ENCODE measurements at places on chromosomes 3 and 15.
A peak's percentile ranks its signal among the peaks of the same experiment; 100 is the strongest.

DNA sequence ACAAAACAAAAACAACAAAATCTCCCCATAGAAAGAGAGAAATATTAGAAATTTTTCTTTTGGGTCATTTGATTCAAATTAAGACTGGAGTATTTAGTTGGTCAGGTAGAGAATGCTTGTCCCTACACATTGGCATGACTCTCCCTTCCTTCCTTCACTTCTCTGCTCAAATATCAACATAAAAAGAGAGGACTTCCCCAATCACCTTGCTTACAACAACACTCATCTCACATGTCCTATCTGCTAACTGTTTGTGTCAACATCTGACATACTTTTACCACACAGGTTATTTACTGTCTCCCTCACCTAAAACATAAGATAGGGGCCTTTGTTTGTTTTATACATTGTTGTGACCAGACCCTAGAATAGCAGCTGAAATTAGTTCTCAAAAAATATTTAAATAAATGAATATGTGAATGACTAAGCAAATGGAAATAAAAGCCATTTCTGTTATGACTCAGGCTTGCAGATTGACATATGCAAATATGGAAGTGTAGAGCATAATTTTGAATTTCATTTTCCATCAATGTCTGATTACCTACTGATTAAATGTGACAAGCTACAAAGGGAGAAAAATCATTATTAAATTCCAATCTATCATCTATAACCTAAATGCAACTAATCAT lies 304.8 kb downstream of the CTNNB1 start:
- no peak for DNase-seq

- DNase-seq: peak; percentile 40
Observed at GRCh38 chr3:172918165-172918564, 167.6 kb downstream of the ECT2 start.

DNA sequence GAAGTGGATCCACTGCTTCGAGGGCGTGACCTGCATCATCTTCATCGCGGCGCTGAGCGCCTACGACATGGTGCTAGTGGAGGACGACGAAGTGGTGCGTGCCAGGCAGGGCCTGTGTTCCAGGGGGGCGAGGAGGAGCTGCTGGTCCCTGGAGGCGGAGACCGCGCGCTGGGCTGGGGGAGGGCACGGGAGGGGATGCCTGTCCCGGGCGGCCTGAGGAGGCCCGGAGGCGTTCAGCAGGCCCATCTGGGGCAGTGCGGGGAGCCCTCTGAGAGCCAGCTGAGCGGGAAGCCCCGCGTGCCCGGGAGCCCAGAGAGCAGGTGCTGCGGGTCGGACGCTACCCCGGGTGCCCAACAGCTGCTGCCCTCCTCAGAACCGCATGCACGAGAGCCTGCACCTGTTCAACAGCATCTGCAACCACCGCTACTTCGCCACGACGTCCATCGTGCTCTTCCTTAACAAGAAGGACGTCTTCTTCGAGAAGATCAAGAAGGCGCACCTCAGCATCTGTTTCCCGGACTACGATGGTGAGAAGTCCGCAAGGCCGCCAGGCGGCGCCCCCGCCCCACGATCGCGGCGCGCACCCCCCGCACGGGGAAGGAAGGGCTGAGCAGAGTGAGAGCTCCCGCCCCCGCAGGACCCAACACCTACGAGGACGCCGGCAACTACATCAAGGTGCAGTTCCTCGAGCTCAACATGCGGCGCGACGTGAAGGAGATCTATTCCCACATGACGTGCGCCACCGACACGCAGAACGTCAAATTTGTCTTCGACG lies 2.9 kb downstream of the GNAT1 start:
- DNase-seq: peak; percentile 47

- no peak for DNase-seq
Observed at GRCh38 chr15:54082836-54083492, 104.7 kb downstream of the UNC13C start.

DNA sequence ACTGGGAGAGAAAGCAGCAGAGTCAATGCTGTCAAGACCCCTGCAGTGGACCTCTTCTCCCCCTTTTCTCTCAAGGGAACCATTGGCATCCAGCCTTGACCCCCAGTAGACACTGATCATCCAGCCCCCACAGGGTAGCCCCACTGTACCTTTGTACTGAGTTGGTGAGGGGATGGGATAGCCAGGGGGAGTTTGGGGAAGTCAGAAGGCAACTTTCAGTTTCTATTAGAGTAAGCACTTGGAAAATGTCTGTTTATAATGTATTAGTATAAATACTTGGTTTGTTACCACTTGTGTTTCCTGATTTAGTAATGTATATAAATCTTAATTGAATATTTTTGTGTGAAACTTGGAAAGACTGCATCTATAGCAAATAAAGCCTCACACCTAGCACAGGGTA lies 25.0 kb downstream of the DAG1 start:
- no peak for DNase-seq

- DNase-seq: peak; percentile 52
Observed at GRCh38 chr3:173396191-173397041, 1.1 kb upstream of the NLGN1 start.

DNA sequence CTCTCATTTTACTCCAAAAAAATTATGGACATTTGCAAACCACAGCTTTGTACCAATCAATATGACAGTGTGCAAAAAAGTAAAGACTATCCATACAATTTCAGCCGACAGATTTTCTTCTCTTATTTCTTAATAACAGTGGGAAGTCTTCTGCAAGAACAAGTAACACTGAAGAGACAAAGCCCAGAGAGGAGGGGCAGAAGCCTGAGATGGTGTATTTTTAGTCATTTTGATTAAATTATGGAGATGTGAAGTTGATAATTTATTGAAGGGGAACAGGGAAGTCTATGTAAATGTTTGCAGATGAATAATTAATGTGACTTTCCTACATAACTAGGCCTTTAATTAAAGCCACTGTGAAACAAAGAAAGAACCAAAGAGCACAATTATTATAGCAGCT lies 45.7 kb upstream of the IGSF11 start:
- DNase-seq: no peak

DNA sequence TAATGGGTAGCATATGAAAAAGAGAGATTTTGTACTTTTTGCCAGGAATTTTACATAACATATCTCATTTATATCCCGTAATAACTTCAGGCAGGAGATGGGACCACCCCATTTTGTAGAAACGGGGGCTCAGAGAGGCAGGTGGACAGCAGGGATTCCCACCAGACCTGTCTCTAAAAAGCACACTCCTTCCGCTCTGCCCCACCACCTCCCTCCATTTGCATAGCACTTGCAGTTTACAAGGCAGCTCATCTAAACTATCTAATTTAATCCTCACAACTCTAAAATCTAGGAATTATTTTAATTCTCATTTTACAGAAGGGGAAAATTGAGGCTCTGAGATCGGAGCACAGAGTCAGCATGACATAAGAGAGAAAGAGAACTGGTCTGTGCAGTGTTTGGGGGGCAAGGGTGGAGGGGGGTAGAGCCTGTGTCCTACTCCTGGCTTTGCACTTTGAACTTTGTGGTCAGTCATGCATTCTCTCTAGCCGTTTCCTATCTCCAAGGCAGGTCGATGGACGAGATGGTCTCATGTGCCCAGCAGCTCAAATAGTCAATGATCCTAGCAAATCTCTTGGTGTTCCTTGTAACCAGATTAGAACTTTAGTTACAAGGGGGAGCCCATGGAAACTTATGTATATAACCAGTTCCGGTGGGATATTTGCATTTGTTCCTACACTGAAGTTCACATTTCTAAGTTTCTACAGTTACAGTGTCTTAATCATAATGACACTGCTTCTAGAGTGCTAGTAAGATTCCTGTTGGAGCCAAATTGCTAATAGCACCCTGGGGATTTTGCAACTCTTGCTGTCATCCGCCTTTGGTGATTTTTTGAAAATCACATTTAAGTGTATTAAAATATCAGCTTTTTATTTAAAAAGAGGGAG lies 18.6 kb downstream of the CRYGS start:
- no peak for DNase-seq

DNA sequence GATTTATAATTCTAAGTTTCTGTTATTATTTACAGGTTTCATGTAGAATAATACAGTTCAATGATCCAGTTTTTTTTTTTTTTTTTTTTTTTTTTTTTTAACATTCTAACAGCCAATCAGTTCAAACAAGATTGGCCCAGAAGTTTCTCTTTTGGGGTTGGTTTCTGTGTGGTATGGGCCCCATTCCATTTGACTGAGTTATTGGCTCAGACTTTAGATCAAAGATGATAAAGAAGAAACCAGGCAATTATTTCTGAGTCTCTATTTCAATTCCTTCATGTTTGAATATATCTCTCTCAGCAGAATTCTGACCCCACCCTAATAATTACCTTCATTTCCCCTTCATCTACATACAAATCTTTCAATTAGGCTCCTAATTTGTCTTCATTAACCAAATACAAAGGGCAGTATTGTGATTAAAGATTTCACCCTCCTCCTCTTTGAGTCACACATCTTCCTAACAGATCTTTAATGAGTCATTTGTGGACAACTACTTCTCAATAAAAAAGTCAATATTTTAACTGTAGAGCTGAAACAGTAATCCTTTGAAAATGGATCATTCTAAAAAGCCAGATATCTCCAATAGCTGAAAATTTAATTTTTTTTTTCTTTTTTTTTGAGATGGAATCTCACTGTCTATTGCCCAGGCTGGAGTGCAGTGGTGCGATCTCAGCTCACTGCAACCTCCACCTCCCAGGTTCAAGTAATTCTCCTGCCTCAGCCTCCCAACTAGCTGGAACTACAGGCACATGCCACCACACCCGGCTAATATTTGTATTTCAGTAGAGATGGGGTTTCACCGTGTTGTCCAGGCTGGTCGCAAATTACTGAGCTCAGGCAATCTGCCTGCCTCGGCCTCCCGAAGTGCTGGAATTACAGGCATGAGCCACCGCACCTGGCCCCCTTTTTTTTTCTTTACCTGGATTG lies 878.8 kb downstream of the NAALADL2 start:
- DNase-seq: no peak

- DNase-seq: no peak
Observed at GRCh38 chr15:77179541-77179998, 108.7 kb upstream of the TSPAN3 start.

- DNase-seq: no peak
Observed at GRCh38 chr3:166209701-166210100, 372.5 kb upstream of the BCHE start.

DNA sequence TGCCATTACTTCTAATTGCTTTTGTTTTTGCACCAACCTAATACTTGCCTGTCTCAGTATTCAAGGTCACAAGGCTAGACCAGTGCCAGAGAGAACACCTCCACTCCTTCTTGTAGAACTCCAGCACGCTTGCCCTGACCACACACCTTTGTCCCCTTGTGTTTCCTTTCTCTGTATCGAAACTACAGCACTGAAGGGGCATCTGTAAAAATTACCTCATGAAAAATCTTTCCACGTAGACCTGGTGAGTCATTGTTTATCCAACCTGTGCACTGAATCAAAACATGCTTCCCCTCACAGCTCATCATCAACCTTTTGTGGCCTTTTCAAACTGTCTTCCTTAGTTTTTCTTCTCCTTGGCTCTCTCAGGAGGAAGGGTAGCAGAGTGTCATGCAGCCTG lies 259.5 kb downstream of the THRB start:
- no peak for DNase-seq

- no peak for DNase-seq
Observed at GRCh38 chr3:115890579-115890978, 267.3 kb downstream of the GAP43 start.

GRCh38 chr15:74642348-74642733 lies 26.7 kb downstream of the CLK3 start:
- DNase-seq: no peak

DNA sequence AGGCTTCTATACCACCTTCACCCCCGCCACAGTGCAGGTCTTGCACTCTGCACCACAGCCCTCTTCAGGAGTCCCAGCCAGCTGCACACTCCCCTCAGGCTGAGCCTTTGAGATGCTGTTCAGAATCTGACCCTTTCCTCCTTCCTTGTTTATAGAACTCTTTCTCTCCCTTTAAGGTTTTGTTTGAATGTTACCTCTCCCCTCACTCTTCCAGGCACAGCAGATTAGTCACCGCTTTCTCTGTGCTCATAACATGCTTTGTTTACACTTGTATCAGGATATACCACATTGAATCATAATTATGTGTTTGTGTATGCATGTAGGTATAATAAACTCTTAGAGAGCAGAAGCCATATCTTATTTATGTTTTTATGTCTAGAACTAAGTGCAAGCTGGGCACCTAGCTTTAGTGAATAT lies 168.4 kb upstream of the BCL6 start:
- no peak for DNase-seq

GRCh38 chr3:129587566-129588210 lies 18.8 kb downstream of the PLXND1 start:
- no peak for DNase-seq

DNA sequence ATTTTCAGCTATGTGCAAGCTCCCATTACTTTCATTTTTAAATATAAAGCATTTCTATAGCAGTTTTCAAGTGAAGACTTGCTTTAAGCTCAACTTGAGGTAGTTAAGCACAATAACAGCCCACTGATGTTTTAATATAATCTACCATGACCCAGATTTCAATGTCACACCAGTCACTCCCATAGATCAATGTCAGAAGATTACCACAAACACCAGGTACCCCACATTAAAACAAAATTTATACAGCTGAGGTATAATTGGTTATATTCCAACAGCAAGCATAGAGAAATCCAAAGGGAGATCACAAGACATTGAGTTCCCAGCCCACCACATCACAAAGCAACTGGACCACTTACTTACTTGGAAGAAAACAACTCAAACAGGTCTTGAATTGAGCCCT lies 22.8 kb downstream of the GTPBP8 start:
- DNase-seq: no peak

DNA sequence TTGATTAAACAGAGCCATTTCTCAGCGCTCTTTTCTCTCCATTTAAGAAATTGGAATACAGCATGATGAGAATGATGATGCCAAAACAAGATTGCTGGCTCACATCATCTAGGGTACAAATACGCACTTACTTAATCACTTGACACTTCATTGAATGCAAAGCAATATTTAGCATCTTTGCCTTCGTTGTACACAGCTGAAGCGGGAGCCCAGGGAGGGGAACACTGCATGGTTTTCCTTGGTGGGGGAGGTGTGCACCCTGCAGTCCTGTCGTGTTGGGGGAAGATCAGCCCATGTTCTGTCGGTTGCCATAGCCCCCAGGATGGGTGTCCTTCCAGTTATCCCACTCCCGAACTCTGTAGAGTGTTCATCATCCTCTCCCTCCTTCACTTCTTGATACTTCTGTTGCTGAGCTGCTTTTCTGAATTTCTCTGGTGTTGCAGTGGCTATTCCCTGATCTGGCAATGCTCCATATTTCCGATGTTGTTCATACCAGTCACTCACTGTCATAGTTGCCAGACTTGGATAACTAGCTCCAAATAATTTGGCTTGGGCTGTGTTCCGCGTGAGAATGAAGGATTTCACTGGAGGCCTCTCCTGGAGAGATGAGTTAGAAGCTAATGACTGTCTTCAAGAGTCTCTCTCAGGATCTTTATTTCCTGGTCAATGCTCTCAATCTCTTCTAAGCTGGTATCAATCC lies 50.1 kb upstream of the DYNC1LI1 start:
- no peak for DNase-seq
